ENCODE measurements at places on chromosomes 4 and X.

- H3K27ac ChIP-seq: no peak overlapping the region
Observed at GRCh38 chrX:50988649-50989048, 78.1 kb downstream of the BMP15 start.

GRCh38 chr4:119135721-119136121, at the start of gene MYOZ2:
TSS of gene MYOZ2 (plus strand) at chr4:119135832. CDS start at chr4:119136526, 694 bp downstream.
- H3K27me3 ChIP-seq: peaks cover 3% of the 10 kb centered on the region
- no peak within 1 kb of the TSS for H3K27ac ChIP-seq
- H3K4me1 ChIP-seq: peaks cover 17% of the 10 kb centered on the region
- no peak within 1 kb of the TSS for H3K4me3 ChIP-seq
- no peaks in the 10 kb centered on the region for H3K36me3 ChIP-seq

DNA sequence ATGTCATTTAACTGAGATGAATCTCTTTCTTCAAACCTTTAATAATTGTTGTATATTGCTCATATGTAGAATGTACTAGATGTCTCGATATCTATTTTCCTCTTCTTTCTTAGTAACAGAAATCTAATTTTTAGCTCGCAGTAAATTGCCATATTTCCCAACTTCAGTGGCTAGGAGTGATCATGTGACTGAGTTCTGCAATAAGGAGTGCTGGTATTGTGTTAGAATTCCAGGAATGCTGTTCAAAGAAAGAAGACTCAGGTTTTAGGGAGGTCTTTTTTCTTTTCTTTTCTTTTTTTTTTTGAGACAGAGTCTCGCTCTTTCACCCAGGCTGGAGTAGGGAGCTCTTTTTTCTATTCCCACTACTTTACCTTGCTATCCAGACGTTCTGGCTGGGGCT, 81.7 kb downstream of the SLC10A7 start:
- no peak for ATAC-seq
- no peak overlapping the region for H3K4me3 ChIP-seq
- no peak overlapping the region for H3K27ac ChIP-seq
- no peaks in the 10 kb centered on the region for H3K4me1 ChIP-seq
- no peaks in the 10 kb centered on the region for H3K27me3 ChIP-seq
- peaks cover 10% of the 10 kb centered on the region for H3K36me3 ChIP-seq

- no peak for ATAC-seq
- H3K4me1 ChIP-seq: peaks cover 11% of the 10 kb centered on the region
- no peaks in the 10 kb centered on the region for H3K27me3 ChIP-seq
Observed at GRCh38 chrX:12885508-12885907, 18.6 kb downstream of the TLR7 start.

DNA sequence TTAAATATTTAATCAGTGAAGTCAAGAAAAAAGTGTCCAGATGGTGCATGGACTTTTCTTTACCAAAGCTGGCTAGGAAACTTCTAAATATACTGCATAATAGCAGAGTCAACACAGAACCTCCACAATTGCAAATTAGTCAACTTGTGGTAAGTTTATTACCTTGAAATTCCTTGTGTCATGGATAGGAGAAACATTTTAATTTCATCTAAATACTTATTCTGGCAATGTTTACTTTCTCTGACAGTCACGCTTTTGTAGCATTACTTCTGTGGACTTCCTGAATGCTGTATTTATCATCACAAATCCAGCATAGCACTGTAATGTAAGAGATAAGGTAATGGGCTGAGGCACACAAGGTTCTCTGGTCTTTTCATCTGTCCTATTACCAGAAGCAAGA, 2266.1 kb downstream of the PCDH7 start:
- no peaks in the 10 kb centered on the region for H3K4me1 ChIP-seq
- no peak overlapping the region for H3K4me3 ChIP-seq
- no peaks in the 10 kb centered on the region for H3K36me3 ChIP-seq
- H3K27ac ChIP-seq: no peak overlapping the region

DNA sequence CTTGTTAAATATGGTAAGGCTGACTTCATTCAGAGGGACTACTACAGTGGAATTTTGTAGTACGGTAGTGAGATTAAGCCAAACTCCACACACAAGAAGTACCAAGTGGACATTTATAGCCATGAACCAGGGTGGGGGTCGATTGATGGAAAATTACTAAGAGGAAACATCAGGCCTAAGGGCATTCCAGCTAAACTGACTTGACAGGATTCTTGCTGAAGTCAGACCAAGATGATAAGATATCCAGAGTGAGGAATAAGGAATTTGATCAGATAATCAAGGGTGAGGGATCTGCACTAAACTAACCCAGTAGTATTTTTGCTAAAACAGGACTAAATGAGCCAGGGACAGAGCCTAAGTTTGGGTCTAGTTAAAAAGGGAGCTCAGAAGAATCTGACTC, 597.5 kb downstream of the RPA4 start:
- H3K4me1 ChIP-seq: no peaks in the 10 kb centered on the region
- no peaks in the 10 kb centered on the region for H3K36me3 ChIP-seq
- no peak for ATAC-seq
- H3K27ac ChIP-seq: no peak overlapping the region
- H3K4me3 ChIP-seq: no peak overlapping the region

DNA sequence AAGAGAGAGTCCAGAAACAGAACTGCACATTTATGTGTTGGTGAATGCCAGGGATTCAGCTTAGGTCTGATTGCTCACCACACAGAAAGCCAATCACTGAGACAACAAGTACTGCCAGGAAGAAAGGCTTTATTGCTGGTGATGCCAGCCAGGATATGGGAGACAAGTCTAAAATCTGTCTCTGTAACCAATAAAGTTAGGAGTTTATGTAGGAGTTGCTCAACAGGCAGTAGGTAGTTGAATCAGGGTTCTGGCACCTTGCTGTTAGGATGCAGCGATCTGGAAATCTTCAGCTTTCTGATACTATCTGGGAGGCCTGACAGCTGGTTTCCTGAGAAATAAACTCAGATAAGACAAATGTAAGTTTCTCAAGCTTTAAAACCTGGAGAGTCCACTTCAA, 120.2 kb upstream of the ENPP6 start:
- H3K4me1 ChIP-seq: peaks cover 35% of the 10 kb centered on the region
- ATAC-seq: no peak
- no peaks in the 10 kb centered on the region for H3K27me3 ChIP-seq
- peaks cover 10% of the 10 kb centered on the region for H3K36me3 ChIP-seq
- H3K4me3 ChIP-seq: no peak overlapping the region

DNA sequence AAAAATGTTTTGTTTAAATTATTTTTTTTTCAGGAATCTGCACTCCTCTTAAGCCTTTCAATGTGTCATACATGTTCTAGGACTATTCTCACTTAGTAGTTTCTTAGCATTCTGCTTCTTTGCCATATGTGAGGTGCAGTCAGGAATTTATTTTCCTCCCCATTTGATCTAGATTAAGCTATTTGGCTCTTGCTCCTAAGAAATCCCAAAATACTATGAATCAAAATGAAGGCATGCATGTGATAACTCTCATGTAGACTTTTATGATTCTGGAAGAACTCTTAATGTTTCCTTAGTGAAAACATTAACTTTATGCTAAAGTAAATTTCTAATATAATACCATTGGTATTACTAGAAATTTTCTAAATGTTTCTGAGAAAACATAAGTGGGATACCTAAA, 664.5 kb downstream of the RAPGEF2 start:
- H3K4me3 ChIP-seq: no peak overlapping the region
- H3K36me3 ChIP-seq: no peaks in the 10 kb centered on the region
- no peaks in the 10 kb centered on the region for H3K27me3 ChIP-seq

DNA sequence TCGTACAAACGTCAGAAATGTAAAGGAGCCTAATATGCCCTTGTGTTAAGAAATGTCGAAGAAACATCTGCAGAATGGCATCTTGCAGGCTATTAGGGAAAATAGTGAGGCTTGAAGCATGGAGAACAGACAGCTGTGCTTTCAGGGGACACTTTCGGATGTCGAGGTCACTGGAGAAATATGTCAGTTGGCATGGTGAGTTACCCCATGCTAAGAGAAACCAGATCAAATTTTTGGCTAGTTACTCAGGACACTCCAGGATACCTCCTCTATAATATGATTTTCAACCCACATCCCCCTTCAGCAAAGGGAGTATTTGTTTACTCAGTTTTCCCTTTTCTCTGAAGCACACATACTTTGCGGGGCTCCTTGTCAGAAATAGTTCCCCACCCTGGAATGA, 171.4 kb downstream of the GPC3 start:
- no peak for ATAC-seq
- H3K27ac ChIP-seq: no peak overlapping the region
- no peaks in the 10 kb centered on the region for H3K4me1 ChIP-seq
- no peaks in the 10 kb centered on the region for H3K27me3 ChIP-seq
- no peak overlapping the region for H3K4me3 ChIP-seq
- no peaks in the 10 kb centered on the region for H3K36me3 ChIP-seq

DNA sequence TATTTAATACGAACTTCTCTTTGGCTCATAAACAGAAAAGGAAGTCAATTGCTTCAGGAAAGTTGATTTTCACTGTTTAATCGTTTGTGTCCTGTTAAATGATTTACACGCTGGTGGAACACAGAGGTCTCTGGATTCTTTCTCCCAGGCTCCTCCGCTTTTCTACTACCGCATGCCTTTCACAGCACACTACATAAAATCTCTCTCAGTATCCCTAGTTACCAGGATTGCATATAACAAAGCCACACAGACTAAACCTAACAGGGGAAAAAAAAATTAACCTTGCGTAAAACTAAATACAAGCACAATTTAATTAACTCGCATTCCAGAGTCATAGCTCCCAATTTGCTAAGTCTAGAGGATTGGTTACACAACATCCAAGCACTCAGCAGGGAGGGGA, 133.9 kb downstream of the CORIN start:
- H3K4me1 ChIP-seq: no peaks in the 10 kb centered on the region
- H3K27ac ChIP-seq: no peak overlapping the region
- no peaks in the 10 kb centered on the region for H3K36me3 ChIP-seq

DNA sequence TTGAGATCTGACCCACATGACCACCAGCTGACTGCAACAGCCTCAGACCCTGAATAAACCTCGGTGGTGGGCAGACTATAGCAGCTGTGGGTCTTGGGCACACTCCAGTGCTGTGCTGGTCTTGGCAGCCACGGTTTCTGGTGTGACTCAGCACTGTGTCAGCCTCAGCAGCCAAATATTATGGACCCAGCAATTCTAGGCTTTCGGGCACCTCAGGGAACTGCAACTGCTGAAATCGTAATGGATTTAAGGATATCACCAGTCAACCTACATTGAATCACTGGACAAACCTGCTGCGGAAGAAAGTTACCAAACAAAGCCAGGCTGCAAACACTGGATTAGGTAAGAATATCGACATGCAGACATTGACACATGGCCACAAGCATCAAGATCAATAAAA, 10.5 kb upstream of the UBE2NL start:
- no peak overlapping the region for H3K27ac ChIP-seq
- no peak for ATAC-seq
- no peaks in the 10 kb centered on the region for H3K27me3 ChIP-seq
- H3K4me3 ChIP-seq: no peak overlapping the region

DNA sequence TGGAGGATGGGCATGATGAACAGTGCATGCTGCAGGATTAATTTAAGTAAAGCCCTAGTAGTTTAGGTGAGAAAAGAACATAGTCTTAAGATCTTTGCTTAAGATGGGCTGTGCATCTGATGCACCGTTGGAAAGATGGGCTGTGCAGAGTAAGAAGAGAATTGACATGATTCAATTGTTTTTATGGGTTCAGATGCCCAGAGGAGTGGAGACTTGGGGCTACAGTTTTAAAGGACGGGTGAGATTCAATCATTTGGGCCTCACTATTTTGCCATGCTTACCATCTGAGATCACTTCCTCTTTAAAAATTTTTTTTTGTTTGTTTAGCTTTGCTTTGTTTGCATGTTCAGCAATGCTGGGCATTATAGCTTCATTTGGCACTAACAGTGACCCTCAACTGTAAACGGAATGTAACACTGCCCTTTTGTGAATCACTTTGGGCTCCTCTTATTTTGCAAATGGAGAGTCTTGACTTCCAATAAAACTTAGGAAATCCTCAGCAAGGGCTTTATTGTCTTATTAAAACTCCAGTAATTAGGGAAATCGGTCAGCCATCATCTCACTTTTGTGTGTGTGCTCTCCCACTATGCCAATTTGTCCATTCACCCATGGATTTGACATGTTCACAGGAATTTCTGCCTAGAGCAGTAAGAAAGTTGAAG, 216.1 kb upstream of the TLL1 start:
- H3K36me3 ChIP-seq: no peaks in the 10 kb centered on the region
- no peak overlapping the region for H3K4me3 ChIP-seq
- ATAC-seq: no peak
- no peaks in the 10 kb centered on the region for H3K4me1 ChIP-seq

- peaks cover 12% of the 10 kb centered on the region for H3K27me3 ChIP-seq
- no peaks in the 10 kb centered on the region for H3K4me1 ChIP-seq
- H3K4me3 ChIP-seq: no peak overlapping the region
Observed at GRCh38 chr4:143023239-143023918, 161.3 kb upstream of the USP38 start.

- no peak for ATAC-seq
- H3K4me1 ChIP-seq: no peaks in the 10 kb centered on the region
- H3K36me3 ChIP-seq: no peaks in the 10 kb centered on the region
- peaks cover 17% of the 10 kb centered on the region for H3K27me3 ChIP-seq
Observed at GRCh38 chr4:82753238-82753637, 45.4 kb downstream of the SCD5 start.

- H3K27me3 ChIP-seq: no peaks in the 10 kb centered on the region
- no peak overlapping the region for H3K4me3 ChIP-seq
- no peaks in the 10 kb centered on the region for H3K36me3 ChIP-seq
- H3K4me1 ChIP-seq: no peaks in the 10 kb centered on the region
Observed at GRCh38 chr4:68416591-68416990, 30.7 kb upstream of the TMPRSS11E start.

DNA sequence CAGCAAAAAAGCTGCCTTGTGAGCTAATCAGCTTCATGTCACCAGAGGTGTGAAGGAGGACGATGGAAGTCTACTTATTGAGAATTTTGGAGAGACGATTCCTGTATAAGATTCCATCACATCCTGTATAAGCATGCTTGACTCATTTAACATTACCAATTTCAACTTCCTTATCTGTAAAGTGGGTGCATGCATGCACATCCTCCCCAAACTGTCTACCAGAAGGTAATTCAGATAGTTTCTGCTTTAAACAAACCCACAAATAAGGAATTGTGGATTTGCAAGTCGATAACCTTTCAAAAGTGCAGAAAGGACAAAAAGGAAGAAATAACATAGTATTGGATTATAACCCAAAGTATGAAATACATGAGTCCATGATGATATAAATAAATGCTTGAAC, 31.1 kb downstream of the AKAP4 start:
- no peak overlapping the region for H3K27ac ChIP-seq
- no peaks in the 10 kb centered on the region for H3K27me3 ChIP-seq
- H3K4me3 ChIP-seq: no peak overlapping the region
- H3K36me3 ChIP-seq: no peaks in the 10 kb centered on the region
- no peak for ATAC-seq
- no peaks in the 10 kb centered on the region for H3K4me1 ChIP-seq

GRCh38 chrX:110394651-110395050, 36.0 kb downstream of the RTL9 start:
- no peaks in the 10 kb centered on the region for H3K36me3 ChIP-seq
- H3K27me3 ChIP-seq: peaks cover 3% of the 10 kb centered on the region
- H3K4me3 ChIP-seq: no peak overlapping the region
- no peaks in the 10 kb centered on the region for H3K4me1 ChIP-seq
- no peak overlapping the region for H3K27ac ChIP-seq

GRCh38 chr4:26468977-26469376, 21.3 kb downstream of the CCKAR start:
- H3K36me3 ChIP-seq: no peaks in the 10 kb centered on the region
- no peak for ATAC-seq
- no peak overlapping the region for H3K4me3 ChIP-seq
- no peak overlapping the region for H3K27ac ChIP-seq
- peaks cover 37% of the 10 kb centered on the region for H3K27me3 ChIP-seq
- no peaks in the 10 kb centered on the region for H3K4me1 ChIP-seq
